ENCODE measurements at places on chromosomes 4 and X.

DNA sequence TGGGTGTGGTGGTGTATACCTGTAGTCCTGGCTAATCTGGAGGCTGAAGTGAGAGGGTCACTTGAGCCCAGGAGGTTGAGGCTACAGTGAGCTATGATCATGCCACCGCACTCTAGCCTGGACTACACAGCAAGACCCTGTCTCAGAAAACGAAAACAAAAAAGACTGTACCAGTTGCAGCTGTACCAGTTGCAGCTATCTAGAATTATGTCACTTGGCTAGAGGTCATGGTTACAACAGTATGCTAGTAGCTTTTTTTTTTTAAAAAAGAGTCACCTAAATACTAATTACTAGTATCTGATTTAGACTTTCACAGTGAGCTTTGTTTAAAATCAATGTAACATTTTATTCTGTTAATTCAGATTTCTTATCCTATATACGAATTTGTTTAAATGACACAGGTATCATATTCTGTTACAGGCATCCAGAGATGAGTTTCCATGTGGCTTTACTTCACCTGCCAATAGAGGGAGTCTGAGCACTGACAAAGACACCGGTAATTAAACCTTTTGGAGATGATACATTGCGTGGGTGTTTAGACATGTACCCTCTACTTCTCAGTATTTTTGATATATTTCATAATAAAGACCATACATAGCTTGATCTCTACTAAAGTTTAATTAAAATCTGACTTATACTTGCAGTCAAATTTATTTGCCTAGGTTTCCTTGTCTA, 100.2 kb upstream of the IL13RA1 start:
- no peak for DNase-seq

DNA sequence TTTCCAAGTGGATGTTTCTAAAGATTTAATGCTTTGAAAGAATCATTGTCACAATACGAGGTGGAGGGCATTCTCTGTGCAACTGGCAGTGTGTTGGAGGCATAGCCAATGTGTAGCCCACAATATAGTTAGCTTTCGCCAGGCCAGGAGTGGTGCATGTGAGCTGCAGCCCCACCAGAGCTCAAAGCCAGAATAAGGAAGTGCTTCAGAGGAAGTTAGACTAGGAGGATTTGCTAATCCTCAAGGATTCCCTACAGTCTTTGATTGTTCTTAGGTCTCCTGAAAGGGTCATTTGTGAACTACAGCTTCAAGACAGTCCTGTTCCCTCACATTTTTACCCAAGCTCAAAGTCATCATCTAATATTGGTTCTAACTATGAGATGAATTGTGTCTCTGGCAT, 16.4 kb downstream of the TRPC5OS start:
- DNase-seq = no peak

DNA sequence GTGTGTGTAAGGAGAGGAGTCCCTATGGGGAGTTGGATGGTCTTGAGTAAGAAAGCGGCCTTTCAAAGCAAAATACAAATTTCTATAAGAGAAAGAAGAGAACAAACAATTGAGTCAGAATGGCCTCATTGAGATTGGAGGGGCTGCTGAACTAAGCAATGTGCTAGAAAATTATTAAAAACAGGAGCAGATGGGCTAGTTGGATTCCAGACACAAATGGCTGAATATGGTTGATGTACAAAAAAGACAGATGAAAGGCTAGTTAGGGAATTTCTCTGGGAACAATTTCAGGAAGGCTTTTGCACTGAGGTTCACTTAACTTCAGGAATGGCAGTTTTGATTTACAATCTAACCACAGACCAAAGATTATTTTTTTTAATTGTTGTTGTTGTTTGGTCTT, 1806.8 kb upstream of the TENM3 start:
- DNase-seq = no peak

GRCh38 chr4:152735396-152735859, 44.1 kb downstream of the TIGD4 start:
- DNase-seq = no peak

DNA sequence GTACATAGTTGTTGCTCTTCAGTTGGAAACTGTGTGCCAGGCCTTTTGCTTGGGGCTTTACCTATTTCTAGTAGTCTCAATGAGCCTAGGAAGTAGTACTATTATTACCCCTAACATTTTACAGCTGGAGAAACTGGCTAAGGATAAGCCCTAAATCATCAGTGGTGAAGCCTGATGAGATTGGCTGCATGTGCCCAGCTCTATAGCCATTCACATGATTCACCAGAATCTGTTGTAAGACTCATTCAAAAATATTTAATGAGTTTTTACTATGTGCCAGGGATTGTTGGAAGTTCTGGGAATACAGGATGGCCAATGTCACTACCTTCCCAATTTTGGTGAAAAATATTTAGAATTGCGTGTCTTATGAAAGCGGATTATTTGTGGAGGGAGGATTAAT, 2.8 kb downstream of the KIT start:
- DNase-seq = no peak

- DNase-seq = no peak
Measured at GRCh38 chr4:109211671-109212070, 90.8 kb downstream of the COL25A1 start.

GRCh38 chr4:113256946-113257345, 207.5 kb downstream of the ANK2 start:
- no peak for DNase-seq

DNA sequence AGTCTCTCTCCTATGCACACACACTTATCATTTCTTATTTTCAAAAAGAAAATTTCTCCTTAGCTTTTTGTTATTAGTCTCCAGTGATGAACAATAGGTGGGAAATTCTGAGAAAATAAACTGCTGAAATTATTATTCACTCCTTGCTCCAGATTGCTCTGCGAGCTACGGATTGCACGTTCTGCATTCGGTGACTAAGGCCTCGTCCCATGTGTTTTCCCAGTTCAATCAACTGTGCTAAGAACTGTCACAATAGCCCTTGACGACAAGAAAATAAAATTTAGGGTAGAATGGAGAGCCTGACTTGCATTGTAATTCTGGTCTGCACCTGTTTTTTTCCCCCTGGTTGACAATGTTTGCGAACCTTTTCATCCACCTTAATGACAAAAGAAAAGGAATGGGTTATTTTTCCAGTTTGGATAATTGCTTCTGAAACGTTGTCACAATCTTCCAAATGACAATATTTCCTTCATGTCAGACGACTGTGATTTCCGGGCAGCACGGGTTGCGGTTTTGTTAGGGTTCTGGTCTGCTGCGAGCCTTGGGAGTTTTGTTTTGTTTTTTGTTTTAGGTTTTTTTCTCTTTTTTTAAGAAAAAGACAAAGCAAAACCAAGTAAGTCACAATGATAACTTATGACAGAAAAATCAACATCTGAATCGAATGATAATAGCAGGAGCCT, 124.5 kb upstream of the NOCT start:
- DNase-seq = no peak

DNA sequence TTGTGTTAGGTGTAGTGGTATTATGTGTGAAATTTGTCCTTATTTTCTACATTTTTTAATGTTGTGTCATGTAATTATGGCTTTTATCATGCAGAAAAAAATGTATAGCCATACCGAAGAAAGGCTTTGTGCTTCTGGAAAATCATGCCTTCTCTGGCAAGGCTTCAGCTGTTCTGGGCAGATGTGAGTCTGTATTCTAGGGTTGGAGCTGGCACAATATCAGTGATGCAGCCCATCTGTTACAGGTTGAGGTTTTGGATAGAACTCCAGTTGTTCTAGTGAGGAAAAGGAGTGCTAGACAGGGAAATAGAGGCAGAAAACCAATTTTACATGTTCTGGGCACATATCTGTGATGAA, 44.8 kb upstream of the PRSS12 start:
- DNase-seq = no peak

DNA sequence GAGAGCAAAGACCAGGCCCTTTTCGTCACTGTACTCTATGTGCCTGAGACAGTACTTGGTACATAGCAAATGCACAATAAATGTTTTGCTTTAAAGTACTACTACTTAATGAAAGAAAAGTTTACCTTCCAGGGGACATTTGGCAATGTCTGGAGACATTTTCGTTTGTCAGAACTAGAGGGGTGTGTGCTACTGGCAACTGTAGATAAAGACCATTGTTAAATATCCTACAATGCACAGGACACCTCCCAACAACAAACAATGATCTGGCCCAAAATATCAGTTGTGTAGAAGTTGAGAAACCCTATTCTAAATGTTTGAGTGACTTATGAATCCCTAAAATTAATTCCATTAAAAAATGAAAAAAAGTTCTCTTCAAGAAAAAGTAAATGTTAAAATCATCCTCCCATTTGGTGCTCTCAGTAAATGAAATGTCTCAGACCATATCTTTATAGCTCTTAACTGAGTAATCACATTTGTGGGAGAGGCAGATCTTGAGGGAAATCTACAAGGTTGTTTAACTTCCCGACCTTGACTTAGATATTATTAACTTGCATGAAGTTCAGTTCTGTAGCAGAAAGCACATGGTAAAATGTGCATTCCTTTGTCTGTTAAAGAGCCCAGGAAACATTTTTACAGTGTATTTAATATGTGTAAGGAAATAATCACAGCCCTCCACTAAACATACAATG, 18.5 kb downstream of the EGFL6 start:
- DNase-seq = no peak

DNA sequence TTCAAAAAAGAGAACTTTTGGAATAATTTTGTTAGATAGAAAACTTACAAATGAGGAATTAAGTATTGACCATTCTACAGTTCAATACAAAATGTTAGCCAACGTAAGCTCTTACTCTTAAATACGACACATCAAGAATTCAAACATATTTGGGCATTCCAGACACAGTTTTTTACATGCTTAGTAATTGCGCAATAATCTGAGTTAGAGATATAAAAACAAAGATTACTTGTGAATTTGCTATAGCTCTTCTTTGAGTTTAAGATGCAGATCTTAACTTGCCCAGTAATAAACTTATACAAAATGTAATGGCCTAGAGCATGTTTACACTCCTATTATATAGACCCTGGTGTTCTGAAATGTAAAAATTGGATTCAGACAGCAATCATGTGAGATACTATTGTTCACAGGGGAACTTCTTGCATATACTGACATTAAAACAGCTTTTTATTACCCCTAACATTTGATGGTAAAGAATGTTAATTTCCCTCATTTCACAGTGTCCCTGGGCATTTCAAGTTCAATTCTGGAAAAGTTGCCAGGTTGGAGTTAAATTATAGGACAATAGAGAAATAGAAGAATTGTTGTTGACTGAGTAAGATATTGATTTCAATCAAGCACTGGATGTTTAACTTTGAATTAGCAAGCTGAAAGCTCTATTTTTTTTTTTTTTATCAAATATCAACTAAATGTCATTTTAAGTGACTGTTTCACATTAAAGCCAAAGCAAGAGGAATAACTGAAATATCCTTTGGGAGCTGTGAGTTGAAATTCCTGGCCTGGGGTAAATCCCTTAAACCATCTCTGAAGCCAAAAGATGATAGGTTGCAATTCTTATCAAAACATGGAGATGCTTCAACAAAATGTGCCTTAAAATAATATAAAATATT, 910 bp downstream of the HPGDS start:
- DNase-seq = no peak

DNA sequence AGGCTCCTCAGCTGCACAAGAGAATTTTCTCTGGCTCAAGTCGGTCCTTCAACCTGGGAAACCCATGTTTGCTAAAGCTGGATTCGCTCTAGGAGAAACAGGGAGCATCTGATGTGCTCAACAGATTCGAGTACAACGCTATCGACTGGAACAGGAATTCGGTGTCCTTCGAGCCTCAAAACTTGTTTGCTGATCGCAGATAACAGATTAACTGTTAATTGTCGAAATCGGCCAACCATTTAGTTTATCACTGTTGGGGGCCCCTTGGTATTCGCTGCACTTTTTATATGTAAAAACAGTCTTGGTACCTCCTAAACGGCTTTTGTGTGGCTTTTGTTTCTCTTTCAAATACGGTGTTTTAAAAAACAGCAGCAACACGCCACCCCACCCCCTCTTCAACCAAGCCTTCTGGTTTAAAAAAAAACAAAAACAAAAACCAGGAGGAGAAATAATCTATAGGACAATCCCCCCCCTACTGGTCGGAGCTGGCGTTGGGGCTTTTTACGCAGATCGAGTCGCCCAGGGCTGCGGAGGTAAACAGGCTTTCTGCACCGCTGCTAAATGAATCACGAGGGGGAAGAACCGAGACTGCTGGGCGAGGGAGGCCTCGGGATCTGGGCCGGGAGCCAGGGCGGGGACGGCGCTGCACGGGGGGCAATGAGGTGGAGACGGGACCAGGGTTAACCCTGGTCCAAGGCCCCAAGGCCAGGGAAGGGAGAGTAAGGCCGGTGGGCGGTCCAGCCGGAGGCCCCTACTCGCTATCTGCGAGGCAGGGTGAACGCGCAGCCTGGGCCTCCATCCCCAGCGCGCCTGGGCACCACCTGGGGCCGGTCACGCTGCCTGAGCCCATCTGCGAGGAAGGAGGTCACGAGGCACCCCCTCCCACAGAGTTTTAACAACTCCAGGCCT, 71.7 kb upstream of the BCOR start:
- DNase-seq = peak; percentile 40

- DNase-seq = no peak
Measured at GRCh38 chr4:142719854-142720541, 126.1 kb downstream of the INPP4B start.

- no peak for DNase-seq
Measured at GRCh38 chr4:47579235-47579634, 94.2 kb downstream of the ATP10D start.

GRCh38 chr4:17560065-17560673, 16.8 kb upstream of the LAP3 start:
- no peak for DNase-seq

GRCh38 chr4:73053974-73054480, 15.5 kb downstream of the COX18 start:
- DNase-seq = no peak

- no peak for DNase-seq
Measured at GRCh38 chr4:16329125-16329796, 103.0 kb upstream of the TAPT1 start.

DNA sequence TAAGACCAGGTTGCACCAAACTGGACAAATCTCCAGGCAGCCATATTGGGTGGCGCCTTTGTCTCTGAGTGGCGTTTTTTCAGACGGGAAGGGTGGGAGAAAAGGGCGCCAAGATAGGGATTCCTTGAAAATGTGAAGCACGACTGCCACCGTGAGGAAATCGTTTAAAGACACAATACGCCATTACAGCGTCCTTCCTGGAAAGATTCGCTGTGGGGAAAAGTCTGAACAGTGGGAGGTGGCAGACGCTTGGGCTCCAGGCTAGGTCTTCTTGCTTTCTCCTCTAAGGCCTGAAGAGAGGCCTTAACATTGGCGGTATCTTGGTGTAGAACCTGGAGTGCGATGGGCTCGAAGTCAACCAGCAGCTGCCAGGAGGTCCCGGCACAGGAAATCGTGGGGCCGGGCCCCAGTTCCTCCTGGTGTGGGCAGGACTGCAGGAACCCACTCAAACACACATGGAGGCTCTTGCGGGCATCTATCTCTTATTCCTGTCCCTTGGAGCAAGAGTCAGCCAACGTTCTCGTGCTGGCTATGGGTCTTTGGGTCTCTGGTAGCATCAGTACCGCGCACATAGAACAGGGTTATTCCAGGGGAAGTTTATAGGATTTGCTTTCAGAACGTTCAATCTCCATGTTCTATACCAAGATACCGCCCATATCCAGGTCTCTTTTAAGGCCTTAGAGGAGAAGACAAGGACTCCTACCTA, 208.8 kb downstream of the OR13H1 start:
- DNase-seq = no peak

GRCh38 chr4:151627491-151627890, 133.3 kb downstream of the GATB start:
- no peak for DNase-seq

GRCh38 chrX:11460347-11460746, 167.1 kb downstream of the AMELX start:
- no peak for DNase-seq

GRCh38 chr4:83281307-83281706, 3.3 kb downstream of the COQ2 start:
- no peak for DNase-seq
